ENCODE measurements at places on chromosomes 3 and 15.

DNA sequence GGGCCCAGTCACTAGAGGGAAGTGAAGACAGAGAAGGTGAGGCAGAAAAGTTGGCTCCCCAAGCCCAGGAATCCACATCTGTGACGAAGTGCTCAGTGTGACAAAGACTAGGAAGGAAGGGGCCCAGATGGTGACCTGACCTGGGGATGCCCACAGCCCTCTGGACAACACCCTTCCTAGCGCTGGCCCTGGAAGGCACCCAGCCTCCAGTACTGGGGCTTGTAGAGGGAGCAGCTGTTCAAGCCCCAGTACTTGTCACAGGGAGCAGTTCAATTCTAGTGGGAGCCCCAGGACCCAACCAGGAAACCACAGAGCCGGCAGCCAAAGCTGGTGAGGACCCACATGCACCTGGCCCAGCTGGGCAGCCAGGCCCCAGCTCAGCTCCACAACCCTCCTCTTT is 190.8 kb downstream of the XXYLT1 start:
- DNase-seq, result no peak

DNA sequence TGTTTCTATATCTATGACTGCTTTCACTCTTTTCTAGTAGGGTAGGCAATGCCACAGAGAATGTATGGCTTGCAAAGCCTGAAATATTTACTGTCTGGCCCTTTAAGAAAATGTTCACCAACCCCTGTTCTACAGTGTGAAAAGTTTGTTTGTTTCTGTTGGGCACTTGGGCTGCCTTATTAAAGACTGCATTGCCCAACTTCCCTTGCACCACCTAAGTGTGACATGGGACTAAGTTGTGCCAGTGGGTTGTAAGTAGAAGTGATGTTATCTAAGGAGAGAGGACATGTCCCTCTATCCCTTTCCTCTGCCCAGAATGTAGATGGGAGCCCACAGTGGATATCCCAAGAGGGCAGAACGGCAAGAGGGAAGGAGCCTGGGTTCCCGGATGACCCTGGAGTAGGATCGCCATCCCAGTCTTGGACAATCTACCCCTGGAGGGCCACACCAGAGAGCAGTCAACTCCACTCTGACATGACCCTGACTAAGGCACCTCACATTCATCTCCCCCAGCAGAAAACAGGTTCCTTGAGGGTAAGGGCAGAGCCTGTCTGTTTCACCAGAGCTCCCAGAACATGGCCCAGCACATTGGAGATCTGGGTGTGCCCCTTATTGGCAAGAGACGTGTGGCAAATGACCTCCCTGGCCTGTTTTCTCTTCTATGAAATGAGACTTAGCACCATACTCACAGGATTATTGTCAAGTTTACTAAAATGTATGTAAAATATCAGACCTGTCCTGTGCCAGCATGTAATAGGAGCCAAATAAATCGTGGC is 138.8 kb downstream of the SMAD6 start:
- DNase-seq, result no peak

DNA sequence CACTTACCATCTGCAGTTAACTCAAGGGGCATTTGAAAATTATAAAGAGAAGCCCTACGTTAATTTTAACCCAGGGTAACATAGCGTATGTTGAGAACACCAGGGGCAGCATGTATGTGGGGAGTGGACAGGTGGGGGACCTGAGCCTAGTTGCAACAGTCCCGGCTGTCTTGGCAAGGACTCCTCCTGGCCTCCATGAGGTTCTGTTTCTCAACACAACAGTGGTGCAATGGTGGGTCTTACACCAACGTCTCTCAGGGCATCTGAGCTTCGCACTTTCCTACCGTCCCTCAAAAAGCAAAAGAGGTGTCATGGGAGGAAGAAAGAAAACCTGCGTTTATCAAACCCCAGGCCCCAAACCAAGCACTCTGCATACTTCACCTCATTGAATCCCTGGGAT is 50.6 kb downstream of the MGLL start:
- no peak for DNase-seq

- DNase-seq, result no peak
Measured at GRCh38 chr15:57551715-57552677, 39.7 kb upstream of the MYZAP start.

- DNase-seq, result no peak
Measured at GRCh38 chr15:85899927-85900326, 105.2 kb upstream of the KLHL25 start.

- DNase-seq, result peak; percentile 12
Measured at GRCh38 chr15:51917493-51917892, 54.1 kb downstream of the LEO1 start.

- no peak for DNase-seq
Measured at GRCh38 chr15:67786646-67787045, 38.7 kb upstream of the SKOR1 start.

- DNase-seq, result no peak
Measured at GRCh38 chr3:127566833-127567232, 23.7 kb downstream of the TPRA1 start.

GRCh38 chr15:90422043-90422442 is 34.0 kb downstream of the IQGAP1 start:
- no peak for DNase-seq

- DNase-seq, result no peak
Measured at GRCh38 chr15:32802286-32802936, 84.6 kb downstream of the GREM1 start.

DNA sequence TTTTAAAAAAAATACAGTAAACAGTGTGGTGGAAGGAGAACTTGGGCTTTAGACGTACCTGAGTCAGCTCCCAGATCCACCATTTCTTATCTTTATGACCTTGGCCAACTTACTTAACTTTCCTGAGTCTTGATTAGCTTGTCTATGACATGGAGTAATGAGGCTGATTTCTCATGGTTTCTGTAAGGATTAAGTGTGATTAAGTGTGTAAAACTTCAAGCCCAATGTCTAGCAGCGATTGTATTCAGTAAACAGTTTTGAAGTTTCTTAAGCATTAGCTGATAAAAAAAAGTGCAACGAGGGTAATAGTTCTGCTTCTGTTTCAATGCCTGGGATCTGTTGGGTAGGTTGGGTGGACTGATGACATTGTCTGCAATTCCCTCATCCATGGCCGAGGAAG is 10.8 kb downstream of the TRPM1 start:
- DNase-seq, result no peak

DNA sequence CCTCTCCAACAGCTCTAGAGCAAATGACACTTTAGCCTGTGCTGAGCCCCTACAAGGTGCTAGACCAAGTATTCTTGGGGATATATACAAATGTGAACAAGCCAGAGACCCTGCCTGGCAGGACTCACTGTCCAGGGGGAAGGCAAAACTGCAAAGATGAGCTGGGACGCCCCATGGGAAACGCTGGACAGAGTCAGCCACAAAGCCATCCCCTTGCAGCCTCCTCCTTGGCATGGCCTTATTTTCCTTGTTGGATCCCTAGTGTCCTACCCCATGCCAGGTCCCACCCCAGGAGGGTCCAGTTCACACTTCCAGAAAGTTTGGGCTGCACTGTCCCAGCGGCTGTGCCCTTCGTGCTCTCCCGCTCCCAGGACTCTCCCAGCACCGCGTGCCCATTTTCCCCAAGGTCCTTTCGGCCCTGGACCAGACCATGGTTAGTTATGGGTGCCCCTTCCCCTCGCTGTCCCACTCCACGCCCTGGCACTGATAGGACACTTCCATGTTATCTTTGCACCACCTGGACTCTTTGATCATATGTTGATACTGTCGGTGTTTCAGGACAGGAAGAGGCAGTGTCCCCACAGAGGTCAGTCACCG is 5.8 kb upstream of the NRROS start:
- DNase-seq, result no peak

DNA sequence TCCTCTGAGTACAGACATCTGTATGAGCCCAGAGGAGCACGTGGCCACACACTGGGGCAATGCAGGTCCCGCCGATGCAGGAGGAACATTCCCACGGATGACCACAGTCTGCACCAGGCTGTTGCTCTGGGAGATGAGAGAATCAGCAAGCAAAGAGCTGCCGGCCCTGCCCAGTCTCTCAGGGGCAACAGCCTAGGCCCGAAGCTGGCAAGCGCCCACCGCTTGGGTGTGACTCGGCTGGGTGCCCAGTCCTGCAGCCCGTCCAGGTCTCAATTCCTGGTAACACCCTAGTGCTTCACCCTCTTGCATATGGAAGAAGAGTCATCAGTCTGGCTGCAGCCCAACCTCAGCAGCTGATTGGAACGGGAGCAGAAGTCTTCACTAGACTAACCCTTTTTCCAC is 153.7 kb upstream of the HES1 start:
- DNase-seq, result peak; percentile 93

DNA sequence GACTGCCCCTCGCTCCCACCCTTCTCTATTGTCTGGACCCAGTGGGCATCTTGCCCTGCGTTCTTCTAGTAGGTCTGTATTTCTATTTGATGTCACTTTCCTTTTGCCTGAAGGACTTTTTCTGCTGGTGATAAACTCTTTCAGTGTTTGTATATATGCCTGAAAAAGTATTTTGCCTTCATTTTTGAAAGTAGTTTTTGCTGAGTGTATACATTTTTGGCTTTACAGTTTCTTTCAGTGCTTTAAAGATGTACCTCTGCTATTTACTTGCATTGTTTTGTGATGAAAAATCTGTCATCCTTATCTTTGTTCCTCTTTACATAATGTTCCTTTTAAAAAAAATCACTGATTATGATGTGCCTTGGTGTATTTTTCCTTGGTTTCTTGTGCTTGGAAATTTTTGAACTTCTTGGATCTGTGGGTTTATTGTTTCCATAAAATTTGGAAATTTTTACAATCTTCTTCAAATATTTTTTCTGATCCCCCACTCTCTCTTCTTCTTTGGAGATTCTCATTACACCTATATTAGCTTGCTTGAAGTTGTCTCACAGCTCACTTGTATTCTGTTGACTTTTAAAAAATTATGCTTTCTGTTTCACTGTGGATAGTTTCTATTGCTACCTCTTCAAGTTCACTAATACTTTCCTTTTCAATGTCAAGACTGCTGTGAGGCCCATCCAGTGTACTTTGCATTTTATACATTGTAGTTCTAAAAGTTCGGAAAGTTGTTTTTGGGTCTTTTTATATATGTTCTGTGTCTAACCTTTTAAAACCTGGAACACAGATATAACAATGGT is 67.8 kb downstream of the RGMA start:
- no peak for DNase-seq

DNA sequence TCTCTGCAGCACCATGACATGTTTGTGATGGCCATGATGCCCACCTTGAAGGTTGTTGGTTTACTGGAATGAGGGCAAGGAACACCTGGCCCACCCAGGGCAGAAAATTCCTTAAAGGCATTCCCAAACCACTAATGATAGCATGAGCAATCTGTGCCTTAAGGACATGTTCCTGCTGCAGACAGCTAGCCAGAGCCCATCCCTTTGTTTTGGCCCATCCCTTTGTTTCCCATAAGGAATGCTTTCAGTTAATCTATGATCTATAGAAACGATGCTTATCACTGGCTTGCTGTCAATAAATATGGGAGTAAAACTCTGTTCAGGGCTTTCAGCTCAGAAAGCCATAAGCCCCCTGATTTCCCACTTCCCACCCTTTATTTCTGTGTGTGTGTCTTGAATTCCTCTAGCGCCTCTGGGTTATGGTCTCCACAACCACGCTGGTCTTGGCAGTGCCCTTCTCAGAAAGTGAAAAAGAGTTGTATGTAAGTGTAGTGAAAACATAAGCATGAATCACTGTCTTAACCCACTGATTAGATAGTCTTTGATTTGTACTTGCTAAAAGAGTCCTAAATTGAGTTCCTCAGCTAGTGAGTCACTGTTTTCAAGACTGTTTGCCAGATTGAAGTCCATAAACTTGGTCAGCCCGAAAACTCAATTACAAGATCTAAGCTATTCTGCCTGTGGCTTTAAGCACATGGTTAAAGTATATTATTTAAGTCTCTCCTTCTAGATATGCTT is 19.0 kb upstream of the CCR2 start:
- no peak for DNase-seq

DNA sequence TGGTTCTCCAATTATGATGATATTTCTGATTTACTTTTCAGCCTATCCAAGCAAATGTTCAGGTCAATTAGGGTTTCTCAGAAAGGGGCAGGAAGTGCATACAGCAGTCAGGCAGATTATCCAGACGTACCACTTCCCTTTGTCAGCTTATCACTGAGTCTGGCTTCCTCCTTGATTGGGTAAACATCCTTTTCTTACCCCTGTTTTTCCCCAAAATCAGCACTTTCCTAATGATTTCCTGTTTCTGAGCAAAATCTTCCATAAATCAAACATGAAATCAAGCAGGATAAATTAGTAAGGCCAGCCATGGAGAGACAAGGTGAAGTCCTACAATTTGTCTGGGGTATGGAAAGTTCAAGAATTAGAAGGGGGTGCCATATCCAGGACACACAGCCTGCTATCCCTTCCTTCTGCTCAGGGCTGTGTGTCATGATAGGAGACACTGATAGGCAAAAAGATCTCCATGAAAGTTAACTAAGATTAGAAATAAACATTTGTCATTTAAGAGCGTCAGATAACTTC is 29.0 kb downstream of the ADIPOQ start:
- DNase-seq, result no peak

- no peak for DNase-seq
Measured at GRCh38 chr15:34721802-34722438, 32.9 kb downstream of the GJD2 start.

DNA sequence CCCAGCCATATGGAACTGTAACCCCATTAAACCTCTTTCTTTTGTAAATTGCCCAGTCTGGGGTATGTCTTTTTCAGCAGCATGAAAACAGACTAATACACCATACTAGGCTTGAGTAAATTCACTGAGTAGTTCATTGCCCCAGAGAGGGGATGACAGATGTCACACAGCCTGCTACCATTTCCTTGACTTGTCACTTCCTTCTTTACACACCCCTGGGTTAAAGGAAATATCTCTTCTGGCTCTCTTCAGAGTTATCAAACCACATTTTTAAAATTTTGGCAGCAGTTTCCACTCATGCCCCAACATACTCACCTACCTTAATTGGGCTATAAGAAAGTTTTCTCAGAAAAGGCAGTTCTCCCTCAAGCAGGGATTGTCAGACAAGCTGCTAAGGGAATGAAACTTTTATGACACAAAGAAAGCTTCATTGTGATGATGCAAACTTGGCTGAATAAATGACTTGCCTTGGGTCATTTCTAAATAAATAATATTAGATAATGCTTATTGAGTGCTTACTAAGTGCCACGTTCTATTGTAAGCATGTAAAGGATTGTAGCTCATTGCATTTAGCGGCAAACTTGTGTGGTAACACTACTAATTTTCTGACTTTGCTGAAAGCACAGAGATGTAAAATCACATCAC is 68.0 kb upstream of the RBMS3 start:
- no peak for DNase-seq

DNA sequence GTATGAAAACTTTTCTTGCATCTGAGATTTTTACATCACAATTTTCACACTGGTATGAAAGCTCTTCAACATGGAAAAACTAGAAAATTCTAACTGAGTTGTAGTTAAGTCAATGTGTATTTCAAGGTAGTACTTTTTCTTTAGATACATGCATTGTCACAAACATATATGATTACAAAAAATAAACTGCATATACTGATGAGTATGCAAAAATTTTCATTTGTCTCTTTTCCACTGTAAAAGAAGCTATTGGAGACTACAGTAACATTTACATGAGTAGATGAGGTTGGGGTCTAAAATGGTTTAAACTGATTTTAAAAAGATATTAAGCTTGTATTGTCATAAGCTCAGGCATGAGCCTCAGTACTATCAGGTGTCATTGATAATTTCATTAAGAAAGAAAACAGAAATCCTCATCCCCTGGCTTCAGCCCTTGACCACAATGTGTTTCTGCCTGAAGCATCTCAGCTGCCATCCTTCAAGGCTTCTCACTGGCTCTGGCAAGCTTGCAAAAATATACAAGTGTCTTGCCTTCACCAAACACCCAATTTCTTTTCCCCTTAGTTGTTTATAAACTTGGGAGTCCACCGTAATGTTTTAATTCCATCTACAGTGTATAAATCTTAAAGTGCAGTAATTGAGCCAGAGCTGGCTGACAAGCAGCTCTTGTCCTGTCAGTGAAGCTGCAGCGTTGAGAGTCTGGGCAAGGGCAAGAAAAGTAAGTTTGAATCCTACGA is 71.9 kb downstream of the ALDH1A2 start:
- DNase-seq, result no peak
